ENCODE measurements at places on chromosomes 3 and 15.

DNA sequence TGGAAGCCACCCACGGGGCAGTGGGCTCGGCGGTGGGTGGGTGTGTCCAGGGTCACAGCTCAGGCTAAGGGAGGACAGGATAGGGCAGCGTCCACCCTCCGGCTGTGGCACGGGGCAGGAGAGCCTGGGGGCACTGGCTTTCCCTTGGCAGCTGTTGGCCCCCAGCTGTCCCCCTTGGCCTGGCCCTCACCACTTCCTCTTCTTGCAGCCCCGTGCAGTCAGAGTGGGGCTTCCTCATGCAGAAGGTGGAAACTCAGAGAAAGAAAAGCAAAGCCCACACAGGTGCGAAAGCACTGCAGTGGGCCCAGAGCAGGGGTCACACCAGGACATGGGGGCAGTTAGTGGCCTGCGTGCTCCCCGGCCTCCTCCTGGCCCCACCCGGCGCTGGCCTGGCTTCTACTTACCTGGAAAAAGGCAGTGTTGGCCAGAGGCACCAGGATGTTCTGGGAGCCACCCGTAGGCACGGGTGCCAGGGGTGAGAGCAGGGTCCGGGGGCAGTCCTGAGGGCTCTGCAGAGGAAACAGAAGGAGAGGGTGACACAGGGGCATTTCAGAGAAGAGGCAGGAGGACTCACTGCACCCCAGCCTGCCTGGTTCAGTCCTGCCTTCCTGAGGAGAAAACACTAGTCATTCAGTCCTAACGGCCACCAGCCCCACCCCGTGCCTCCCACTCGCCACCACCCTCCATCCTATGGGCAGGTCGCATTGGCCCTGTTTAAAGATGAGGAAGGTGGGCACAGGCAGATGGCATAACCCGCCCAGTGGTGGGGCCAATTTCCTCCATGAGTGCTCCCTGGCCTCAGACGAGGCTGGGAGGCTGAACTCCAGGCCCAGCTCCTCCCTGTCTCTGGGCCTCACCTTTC lies 28.3 kb downstream of the PLXND1 start:
- H3K36me3 ChIP-seq = no peaks in the 10 kb centered on the region
- H3K27me3 ChIP-seq = no peaks in the 10 kb centered on the region
- H3K4me1 ChIP-seq = peaks cover 50% of the 10 kb centered on the region
- no peak for DNase-seq
- peak overlapping the region; percentile 7 for H3K27ac ChIP-seq

DNA sequence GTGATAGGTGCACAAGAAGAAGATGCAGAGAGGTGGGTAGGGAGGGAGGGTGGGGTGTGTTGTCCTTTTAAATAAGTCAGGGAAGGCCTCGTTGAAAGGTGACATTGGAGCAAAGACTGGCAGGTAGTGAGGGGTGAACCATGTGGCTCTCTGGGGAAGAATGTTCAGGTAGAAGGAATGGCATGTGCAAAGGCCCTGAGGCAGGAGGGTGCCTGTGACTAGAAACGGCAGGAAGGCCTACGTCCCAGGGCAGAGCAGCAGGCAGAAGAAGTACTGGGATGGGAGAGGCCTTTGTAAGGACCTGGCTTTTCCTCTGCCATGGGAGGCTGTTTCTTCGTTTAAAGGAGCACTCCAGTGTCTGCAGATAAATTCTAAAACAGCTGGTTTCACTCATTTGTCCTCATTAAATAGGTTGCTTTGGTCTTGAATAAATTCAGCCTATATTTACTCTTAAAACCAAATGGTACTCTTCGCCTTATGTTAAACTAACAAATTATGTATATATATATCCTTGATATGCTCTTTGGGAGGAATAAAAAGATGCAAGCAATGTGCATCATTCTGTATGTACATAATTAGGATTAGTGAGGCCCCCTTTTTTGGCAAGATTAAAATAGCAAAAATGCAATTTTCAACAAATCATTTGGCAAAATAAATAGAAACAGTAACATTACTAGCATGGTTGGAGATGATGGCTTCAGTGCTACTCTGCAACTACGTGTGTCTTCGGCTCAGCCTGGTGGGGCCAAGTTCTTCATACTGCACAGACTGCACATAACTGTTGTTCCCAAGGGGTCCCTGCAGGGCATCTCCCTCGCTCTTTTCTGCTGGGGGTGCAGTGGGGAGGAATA lies 151.4 kb downstream of the KLF13 start:
- H3K4me3 ChIP-seq = no peak overlapping the region
- no peak overlapping the region for H3K27ac ChIP-seq
- no peaks in the 10 kb centered on the region for H3K36me3 ChIP-seq
- no peak for DNase-seq
- H3K4me1 ChIP-seq = peaks cover 38% of the 10 kb centered on the region

- H3K36me3 ChIP-seq = peaks cover 76% of the 10 kb centered on the region
- DNase-seq = no peak
- no peaks in the 10 kb centered on the region for H3K4me1 ChIP-seq
These were observed 20.0 kb downstream of the DHX36 start for GRCh38 chr3:154304116-154304786.

DNA sequence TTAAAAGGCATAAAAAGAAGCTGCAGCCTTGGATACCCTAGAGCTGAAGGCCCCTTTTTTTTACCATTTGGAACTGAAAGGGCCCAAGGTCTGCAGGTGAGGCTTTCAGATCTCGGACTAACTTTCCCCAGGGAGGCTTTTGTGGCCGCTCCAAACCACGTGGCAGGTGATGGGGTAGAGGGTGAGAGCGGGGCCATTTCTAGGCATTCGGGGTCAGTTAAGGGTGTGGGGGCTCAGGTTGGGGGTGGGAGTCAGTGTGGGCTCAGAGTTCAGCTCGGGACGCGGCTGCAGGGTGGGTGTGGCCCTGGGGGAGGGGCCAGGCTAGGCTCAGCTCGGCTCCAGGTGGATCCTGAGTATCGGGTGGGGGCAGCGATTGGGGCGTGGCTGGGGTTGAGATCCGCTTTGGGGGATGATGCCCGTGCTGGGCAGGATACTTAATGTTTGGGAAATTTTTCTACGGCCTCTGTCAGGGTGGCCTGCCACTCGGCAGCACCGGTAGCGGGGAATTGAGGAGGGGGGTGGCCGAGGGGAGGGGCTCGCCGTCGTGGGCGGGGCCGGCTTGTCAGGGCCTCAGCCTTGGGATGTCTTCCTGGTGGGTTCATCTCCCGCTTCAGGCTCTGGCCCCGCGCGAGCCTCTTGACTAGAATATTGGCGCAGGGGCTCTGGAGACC lies 2.5 kb downstream of the KLF13 start:
- H3K27me3 ChIP-seq = no peaks in the 10 kb centered on the region
- H3K27ac ChIP-seq = peak overlapping the region; percentile 98
- H3K36me3 ChIP-seq = no peaks in the 10 kb centered on the region
- H3K4me3 ChIP-seq = peak overlapping the region; percentile 94
- DNase-seq = no peak
- peaks cover 56% of the 10 kb centered on the region for H3K4me1 ChIP-seq

DNA sequence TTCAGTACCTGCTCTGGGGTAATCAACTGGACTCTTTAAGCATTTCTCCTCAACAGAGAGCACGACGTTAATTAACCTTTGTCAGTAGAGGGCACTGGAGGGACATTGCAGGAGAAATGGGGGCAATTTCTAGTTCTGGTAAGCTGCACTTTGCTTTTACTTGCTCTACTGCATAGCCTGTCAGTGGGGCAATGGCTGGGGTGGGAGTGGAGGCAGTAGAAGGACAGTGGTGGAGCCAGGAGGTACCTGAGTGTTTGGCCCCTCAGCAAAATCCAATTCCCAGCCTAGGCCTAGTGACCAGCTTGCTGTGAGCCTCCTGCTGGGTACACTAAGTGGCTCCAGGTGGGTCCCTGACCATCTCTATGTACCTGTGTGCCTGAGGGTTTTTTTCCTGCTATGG lies 18.3 kb upstream of the MED12L start:
- H3K4me1 ChIP-seq = no peaks in the 10 kb centered on the region
- H3K36me3 ChIP-seq = no peaks in the 10 kb centered on the region
- H3K27ac ChIP-seq = no peak overlapping the region
- no peak overlapping the region for H3K4me3 ChIP-seq

GRCh38 chr3:66355394-66355793 lies 134.6 kb downstream of the SLC25A26 start:
- no peaks in the 10 kb centered on the region for H3K4me1 ChIP-seq
- no peaks in the 10 kb centered on the region for H3K36me3 ChIP-seq
- H3K27me3 ChIP-seq = no peaks in the 10 kb centered on the region

DNA sequence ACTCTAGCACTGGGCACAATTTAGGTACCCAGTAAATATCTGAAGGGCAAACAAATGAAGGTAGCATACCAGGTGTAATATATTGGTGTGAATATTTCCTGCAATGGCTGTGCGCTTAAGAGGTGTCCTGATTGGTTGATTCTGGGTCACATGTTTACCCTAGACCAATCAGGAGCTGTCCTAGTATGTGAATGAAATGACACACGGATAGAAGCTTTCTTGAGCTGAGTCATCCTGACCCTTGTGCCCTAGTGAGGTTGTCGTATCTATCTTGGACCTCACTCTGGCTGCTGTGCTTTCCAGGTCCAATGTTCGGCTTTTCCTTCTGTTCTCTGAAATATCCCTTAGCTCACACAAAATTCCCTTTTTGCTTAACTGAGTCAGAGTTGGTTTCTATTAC lies 58.1 kb upstream of the FOXP1 start:
- no peaks in the 10 kb centered on the region for H3K27me3 ChIP-seq
- no peak overlapping the region for H3K4me3 ChIP-seq
- H3K36me3 ChIP-seq = no peaks in the 10 kb centered on the region
- no peak for DNase-seq
- no peaks in the 10 kb centered on the region for H3K4me1 ChIP-seq

DNA sequence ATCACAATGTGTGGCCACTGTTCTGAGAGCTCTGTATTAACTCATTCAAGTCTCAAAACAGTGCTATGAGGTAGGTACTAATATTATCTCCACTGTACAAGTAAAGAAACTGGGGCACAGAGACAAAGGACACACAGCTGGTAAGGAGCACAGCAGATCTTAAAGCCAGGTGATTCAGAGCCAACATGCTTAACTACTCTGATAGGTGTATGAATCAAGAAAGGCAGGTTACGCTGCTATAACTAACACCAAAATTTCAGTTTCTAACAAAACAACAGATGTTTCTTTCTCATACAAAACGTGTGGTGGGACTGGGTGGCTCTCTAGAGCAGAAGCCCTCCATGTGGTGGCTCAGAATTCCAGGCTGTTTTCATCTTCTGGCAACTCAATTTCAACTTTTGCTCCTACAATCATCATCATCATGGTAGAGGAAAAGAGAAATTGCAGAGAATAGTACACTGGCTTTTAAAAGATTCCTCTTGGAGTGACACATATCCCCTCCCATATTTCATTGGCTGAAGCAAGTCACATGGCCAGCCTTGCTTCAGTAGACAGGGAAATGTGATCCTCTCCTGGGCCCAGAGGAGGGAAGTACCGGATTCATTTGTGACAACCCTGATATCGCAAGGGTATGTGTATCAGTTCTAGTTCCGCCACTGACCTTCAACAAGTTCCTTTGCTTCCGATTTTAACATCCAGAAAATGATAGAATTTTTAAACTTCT lies 126.2 kb upstream of the PTX3 start:
- H3K27me3 ChIP-seq = no peaks in the 10 kb centered on the region
- no peaks in the 10 kb centered on the region for H3K36me3 ChIP-seq
- DNase-seq = no peak
- no peak overlapping the region for H3K4me3 ChIP-seq
- no peaks in the 10 kb centered on the region for H3K4me1 ChIP-seq

DNA sequence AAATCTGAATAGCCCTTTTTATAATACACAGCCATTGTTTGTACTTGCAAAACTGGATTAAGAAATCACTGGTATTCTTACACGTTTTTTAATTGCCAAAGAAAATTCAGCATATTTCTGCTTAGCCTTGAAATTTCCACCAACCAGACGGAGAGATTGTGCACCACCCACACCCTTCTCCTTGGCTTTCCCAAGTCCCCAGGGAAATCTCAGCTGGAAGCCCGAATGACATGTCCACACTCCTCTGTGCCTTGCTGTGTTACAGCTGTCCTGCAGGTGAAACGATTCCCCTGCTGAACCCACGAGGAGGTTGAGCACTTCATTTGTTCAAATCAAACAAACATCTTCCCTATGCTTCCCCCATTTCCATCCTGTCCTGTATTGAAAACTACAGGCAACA lies 49.6 kb upstream of the PPARG start:
- no peak overlapping the region for H3K4me3 ChIP-seq
- DNase-seq = no peak
- H3K4me1 ChIP-seq = no peaks in the 10 kb centered on the region
- no peaks in the 10 kb centered on the region for H3K36me3 ChIP-seq
- H3K27ac ChIP-seq = no peak overlapping the region

- no peak for DNase-seq
- H3K27me3 ChIP-seq = no peaks in the 10 kb centered on the region
- no peak overlapping the region for H3K27ac ChIP-seq
- no peak overlapping the region for H3K4me3 ChIP-seq
- no peaks in the 10 kb centered on the region for H3K36me3 ChIP-seq
- H3K4me1 ChIP-seq = peaks cover 4% of the 10 kb centered on the region
These were observed 32.5 kb upstream of the TBL1XR1 start for GRCh38 chr3:177229791-177230190.

GRCh38 chr15:50825946-50826345 lies 60.4 kb upstream of the SPPL2A start:
- no peaks in the 10 kb centered on the region for H3K27me3 ChIP-seq
- no peak overlapping the region for H3K4me3 ChIP-seq
- H3K36me3 ChIP-seq = no peaks in the 10 kb centered on the region
- no peak for DNase-seq
- no peak overlapping the region for H3K27ac ChIP-seq
- H3K4me1 ChIP-seq = no peaks in the 10 kb centered on the region

DNA sequence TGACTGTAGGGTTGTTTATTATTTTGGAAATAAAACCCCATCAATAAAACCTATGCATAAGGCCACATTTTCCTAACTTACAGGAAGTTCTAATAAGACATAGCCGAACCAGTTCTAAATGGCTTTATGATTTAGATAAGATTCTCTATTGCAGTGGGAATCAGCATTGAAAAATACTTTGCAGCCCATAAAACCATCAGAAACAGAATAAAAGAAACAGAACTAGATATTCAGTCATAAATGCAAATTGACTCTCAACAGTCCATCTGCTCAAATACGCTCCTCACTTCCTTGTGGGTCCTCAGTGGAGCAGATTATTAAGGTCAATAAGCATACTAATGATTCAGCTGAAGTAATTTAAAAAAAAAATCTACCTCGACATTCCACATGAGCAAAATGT lies 8.8 kb downstream of the SATB1 start:
- no peak overlapping the region for H3K4me3 ChIP-seq
- no peak for DNase-seq
- no peaks in the 10 kb centered on the region for H3K27me3 ChIP-seq

DNA sequence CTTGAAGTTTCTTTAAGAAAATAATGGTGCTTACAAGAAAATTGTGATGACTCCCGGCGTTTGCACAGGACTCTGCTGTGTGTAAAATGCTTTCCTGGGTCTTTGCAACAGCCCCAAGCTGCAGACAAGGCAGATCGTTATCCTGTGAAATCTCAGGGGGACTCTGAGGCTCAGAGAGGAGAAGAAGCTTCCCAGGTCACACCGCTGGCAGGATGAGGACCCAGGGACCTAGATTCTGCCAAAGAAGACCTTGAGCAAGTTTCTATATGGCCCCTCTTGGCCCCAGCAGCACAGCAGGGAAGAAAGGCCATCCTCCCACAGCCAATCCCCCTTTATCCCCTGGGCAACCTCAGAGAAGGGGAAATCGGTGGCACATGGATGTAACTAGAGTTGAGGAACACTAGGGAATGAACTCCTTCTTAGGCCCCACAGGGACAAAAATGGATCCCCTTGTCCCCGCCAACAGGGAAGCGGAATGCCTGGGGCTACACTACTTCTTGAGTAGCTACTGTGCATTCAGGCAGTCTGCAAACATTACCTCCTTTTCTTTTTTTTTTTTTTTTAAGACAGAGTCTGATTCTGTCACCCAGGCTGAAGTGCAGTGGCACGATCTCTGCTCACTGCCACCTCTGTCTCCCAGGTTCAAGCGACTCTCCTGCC lies 72.8 kb downstream of the CPN2 start:
- no peaks in the 10 kb centered on the region for H3K4me1 ChIP-seq
- H3K4me3 ChIP-seq = no peak overlapping the region
- H3K27me3 ChIP-seq = no peaks in the 10 kb centered on the region
